Activated T-cell treated with anti-CD3 and anti-CD28 coated beads for 1 hour (primary cell): ENCODE measurements at places on chromosomes 6 and 20.
A peak's percentile ranks its signal among the peaks of the same experiment; 100 is the strongest.

DNA sequence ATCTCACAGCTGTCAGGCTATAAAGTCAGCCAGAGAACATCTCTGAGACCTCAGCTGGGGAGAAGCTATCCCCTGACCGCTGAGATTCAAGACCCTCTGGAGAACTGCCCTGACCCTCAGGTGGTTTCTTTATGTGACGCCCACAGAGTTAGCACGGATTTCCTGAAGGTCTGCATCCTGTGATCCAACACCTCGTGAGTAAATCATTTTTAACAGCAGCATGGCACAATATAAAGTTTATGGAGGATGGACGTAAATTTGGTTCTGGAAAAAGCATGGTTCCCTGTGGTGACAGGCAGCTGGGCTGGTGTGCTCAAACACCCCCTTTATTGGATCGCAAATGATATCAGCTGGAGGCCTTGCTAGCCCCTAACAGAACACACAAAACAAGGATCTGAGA, 25.3 kb upstream of the TRAF3IP2 start:
- no peak for DNase-seq

DNA sequence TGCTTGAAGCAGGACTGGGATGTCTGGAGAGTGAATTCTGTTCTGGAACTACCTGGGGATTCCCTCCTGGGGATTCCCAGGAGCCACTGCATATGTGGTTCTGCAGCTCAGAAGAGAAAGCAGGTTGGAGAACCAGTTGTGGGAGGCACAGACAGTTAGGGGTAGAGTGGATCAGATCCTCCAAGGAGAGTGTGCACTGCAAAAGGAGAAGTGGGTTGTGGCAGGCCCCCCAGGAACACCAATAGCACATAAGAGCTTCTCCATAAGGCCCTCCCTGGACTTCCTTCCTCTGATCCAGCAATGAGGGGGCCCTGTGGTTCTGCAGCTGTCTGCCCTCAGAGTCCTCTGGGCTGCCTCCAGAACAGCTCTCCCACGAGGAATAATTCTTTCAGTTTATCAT, 369.2 kb upstream of the CNR1 start:
- DNase-seq, result no peak

GRCh38 chr20:1657556-1658334, at the start of gene SIRPG:
Gene SIRPG (minus strand): TSS chr20:1657779. CDS start chr20:1657714, 65 bp downstream.
- no peak for DNase-seq

DNA sequence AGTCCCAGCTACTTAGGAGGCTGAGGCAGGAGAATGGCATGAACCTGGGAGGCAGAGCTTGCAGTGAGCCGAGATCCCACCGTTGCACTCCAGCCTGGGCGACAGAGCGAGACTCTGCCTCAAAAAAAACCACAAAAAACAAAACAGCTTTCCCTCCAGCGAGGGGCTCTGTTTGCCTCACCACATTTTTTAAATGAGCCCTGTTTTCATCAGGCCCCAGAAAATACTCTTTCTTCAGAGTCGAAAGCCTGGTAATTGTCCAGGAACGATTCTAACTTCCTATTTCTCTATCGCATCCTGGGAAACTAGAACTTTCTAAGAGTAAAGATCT, 12.2 kb downstream of the MTG2 start:
- DNase-seq, result no peak

DNA sequence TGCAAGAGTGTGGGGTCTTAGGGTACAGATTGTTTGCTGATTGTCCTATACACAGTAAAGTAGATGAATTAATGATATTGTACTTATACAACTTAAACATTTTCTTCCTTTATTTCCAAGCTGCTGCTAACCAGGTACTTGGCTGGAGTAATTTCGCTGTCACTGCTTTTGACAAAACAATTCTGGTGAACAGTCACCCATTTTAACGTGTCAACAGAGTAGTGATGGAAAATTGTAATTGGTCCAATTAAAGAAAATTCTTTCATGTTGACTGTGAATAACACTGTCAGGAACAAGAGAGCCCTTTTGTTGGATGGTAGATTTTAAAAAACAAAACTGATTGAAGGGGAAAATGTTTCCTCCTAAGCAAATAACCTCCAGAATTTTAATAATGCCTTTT, 26.4 kb upstream of the MROH8 start:
- DNase-seq, result no peak

DNA sequence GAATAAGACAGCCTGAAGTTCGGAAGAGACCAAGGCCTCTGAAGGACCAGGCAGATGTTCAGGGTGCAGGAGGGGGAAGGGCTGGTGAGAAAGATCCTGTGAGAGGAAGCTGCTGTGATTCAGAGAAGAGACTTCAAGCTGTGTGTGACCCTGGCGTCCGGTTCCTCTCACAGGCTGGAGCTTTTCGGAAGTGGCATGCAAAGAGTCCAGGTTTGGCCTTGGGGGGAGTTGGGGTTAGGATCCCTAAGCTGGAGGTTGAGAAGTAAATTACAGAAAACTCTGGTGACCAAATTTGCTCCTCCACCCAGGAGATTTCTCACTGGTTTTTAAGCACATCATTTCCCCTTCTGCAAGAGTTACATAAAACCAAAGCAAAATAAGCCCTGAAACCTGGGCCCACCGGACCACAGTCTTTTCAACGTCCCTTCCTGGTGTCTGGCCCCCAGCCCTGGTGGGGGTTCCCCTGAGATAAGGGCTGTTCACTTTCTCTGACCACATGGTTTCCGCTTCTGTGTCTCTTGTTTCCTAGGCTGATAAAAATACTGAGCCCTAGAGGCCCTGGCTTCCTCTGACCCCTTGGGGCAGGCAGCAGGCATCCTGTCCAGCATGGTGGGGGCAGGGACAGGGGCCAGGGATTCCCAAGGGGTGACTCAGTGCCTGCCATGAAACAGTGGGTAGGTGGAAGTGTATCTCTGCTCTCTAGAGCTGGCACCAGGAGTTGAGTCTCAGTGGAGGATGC, 12.0 kb upstream of the LTA start:
- DNase-seq, result peak; percentile 29

GRCh38 chr20:50189681-50190250, 864 bp upstream of the CEBPB start:
- peak; percentile 32 for DNase-seq

DNA sequence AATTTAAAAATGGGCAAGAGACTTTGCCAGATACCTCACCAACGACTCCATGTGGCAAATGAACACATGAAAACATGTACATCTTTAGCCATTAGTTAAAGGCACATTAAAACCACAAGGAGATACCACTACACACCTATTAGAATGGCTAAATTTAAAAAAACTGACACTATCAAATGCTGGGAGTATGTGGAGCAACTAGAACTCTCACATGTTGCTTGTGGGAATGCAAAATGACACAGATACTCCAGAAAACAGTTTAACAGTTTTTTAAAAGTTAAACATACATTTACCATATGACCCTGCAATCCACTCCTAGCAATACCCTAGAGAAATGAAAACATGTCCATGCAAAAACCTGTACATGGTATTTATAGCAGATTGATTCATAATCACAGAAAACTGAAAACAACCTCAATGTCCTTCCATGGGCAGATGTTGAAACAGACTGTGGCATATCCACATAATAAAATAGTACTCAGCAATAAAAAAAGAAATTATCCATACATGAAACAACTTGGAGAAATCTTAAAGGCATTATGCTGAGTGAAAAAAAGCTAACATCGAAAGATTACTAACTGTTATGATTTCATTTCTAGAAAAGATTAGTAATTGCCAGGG, 1.9 kb downstream of the RAB23 start:
- DNase-seq, result no peak

GRCh38 chr20:63176427-63177133, 39.4 kb downstream of the YTHDF1 start:
- no peak for DNase-seq

DNA sequence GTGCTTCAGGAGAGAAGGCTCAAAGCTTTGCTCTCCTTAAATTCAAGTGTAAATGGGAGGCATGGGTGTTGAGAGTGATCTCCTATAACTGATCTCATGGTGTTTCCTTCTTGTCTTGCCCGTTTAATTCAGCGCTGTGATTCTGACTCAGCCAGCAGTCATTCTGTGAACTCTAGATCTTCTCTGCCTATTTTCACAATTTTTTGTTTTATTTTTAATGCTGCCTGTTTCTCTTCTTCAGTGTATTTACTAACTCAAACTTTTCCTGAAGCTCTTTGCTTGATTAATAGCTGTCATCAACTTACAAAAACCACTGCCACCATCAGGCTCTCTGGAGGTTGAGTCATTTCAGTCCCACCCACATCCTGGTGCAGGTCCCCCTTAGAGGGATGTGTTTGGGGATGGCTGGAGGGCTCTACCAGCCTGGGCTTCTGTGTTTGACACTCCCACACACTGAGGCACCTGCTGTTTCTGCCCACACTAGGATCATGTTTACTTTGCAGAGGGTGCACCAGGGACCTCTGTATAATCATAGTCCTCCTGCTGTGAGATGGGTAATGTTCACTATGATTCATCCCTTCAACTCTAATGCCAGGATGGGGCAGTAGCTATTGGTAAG, 94.0 kb downstream of the SHLD1 start:
- DNase-seq, result peak; percentile 20

DNA sequence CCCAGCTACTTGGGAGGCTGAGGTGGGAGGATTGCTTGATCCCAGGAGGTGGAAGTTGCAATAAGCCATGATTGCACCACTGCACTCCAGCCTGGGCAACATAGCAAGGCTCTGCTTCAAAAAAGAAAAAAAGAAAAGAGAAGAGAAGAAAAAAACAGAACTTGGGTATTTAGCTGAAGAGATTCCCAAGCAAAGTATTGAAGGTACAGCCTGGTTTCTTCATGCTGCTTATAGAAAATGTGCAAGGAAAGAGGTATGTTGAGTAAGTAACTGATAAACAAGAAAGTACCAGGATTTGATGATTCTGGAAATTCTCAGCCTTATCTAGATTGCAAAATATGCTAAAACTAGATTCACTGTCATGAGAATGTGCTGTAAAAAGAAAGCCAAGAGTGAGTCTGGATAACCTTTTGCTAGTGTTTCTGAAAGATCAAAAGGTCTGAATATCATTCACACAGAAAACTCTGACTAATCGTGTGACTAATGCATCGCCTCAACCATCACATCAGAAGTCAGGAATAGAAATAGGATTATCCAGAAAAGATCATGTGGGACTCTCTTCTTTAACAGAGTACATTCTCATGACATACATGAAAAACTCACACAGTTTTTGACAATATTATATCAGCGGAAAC, 32.4 kb upstream of the NOP56 start:
- DNase-seq, result no peak

DNA sequence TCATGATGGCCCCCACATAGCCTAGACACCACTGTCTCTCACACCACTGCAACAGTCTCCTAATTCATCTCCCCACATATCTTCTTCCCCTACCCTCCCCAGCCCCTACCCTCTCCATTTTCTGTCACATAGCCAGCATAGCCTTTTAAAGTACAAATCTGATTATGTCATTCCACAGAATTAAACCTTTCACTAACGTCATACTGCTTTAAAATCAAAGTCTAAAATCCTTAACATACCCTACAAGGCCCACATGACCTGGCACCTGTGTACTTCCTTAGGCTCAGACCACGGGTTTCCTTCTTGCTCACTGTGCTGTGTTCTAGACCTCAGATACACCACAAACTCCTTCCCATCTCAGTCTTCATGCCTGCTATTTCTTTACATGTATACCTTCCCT, 5.9 kb downstream of the OSTM1 start:
- DNase-seq, result no peak

DNA sequence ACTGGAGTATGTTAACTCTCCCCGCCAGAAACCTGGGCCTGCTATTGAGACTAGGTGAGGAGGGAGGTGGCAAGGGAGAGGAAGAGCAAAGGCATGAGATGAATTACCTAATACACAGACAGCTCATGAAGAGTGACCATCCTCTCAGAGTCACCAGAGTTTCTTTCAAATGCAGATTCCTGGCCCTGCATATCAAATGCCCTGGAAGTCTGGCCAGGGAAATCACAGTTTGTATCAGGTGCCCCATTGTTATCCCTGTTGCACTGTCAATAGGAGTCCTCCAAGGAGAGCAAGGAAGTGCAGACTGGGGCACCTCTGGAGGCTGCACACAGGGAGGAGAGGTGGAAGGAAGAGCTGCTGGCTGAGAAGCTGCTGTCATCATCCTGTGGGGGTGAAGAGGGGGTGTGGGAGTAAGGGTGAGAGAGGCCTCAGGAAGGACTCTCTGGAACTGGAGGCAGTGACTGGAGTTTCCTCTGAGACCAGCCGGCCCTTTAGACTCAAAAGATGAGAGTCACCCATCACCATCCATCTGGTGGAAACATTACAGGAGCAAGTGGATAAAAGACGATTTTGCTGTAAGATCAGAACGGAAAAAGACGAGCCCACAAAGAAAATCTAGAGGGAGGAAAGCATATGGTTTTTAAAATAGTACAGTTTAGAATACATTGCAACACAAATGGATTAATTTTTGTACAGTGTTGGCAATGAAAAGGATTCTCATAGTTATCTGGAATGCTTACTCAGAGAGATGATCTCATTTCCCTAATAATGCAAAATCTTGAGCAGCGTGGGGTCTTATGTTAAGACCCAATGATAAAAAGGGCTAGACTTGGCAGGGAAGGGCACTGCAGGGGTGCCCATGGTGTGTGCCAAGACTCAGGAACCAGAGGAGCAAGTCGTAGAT, 268.1 kb downstream of the UST start:
- no peak for DNase-seq

GRCh38 chr6:138821519-138821918, 25.6 kb downstream of the ECT2L start:
- DNase-seq, result no peak

DNA sequence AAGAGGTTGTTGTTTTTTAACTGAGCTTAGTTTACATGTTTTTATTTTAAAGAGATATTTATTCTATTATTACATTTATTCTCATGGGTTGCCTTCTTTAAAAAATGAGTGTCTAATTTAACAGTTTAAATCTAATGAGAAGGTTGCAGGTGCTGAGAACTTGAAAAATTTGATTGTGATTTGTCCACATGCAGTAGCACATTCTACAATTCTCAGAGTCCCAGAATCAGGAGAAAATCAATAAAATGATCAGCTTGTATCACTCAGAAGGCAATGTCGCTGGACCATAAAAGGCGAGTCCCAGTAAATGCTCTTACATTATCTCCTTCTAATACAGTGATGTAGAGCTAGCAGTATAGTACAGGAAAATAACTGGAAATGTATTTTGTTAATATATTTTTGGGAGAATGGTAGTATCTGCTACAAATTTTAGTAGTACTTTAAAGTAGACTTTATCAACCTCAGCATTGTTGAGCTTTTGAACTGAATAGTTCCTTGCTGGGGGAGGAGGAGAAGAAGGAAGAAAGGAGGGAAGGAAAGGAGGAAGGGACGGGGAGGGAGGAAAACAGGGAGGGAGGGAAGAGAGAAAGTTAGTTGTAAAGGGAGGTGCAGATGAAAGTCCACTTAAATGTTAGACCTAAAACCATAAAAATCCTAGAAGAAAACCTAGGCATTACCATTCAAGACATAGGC, 458.0 kb downstream of the DOK5 start:
- DNase-seq, result no peak

DNA sequence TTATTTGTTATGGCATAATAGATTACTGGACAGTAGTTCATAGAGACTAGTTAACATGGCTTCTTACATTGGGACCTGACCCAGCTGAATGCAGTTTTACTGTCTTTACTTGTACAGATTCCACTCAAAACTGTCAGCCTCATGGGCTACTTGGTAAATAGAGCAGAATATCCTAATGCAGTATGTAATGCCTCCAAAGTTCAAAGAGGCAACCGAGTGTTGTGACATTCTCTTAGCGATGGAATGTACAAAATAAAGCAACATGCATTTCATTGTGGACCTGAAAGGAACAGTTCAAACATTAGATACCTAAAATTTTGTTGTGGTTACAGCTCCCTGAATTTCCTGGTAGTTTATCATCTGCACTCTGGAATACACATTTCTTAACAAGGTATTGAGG, 29.1 kb upstream of the RGS17 start:
- no peak for DNase-seq

GRCh38 chr6:44762496-44762895, 375.0 kb downstream of the CDC5L start:
- DNase-seq, result no peak

- no peak for DNase-seq
These were observed 328.6 kb downstream of the NKAIN2 start for GRCh38 chr6:124132256-124132655.
